ENCODE measurements at places on chromosomes 12 and 14. TPM values are rescaled to one million over a fixed set of nuclear protein-coding genes. Genes with fewer than 3 reads are reported as not detected.

ENTPD5 gene
- 12.5 TPM for polyA plus RNA-seq

FOXM1 gene
- 15.4 TPM for polyA plus RNA-seq

JKAMP gene
- 89.2 TPM for polyA plus RNA-seq

GSC gene
- polyA plus RNA-seq, result 1.3 TPM

ASB2 gene
- 0.06 TPM for polyA plus RNA-seq

TSPAN19 gene
- polyA plus RNA-seq, result 0.23 TPM

DNA sequence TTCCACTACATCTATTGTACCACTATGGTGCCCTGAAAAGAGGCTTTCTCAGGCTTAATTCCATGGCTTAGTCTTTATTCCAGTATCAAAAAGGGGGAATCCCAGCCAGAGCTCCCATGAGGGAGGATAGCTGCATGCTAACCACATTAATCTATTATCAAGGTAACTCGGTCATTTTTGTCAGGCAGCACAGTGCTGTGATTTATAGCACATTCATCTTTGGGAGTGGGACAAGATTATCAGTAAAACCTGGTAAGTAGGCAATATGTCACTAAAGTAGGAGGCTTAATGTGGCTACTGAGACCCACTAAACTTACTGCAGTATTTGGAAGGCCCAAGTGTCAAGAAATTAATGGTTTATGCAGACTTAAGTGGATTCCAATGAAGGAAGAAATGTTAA lies 58.9 kb downstream of the DAD1 start:
- DNase-seq, result no peak

DNA sequence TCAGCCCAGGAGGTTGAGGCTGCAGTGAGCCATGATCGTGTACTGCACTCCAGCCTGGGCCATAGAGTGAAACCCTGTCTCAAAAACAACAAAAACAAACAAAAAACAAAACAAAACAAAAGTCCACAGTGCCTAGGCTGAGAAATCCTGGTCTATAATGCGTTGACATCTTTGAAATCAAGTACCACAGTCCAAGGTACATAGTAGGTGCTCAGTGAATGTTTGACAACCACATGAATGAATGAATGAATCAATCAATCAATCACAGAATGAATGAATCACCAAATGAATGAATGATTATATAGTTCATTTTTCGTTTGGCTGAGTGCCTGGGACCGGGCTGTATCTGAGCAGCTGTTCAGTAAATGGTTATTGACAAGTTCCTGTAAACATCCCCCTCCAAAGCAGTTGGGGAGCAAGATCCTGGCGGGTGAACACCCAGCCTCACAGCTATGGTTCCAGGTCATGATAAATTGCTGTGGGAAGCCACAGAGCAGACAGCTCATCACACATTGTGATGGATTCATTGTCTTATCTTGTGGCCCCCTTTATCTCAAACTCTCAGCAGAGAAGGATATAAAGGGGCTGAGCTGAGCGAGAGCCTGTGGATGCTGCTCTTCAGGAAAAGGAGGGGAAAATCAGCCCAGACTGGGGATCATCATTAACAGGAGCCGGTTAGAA lies 30.4 kb upstream of the IFT81 start:
- no peak for DNase-seq

DNA sequence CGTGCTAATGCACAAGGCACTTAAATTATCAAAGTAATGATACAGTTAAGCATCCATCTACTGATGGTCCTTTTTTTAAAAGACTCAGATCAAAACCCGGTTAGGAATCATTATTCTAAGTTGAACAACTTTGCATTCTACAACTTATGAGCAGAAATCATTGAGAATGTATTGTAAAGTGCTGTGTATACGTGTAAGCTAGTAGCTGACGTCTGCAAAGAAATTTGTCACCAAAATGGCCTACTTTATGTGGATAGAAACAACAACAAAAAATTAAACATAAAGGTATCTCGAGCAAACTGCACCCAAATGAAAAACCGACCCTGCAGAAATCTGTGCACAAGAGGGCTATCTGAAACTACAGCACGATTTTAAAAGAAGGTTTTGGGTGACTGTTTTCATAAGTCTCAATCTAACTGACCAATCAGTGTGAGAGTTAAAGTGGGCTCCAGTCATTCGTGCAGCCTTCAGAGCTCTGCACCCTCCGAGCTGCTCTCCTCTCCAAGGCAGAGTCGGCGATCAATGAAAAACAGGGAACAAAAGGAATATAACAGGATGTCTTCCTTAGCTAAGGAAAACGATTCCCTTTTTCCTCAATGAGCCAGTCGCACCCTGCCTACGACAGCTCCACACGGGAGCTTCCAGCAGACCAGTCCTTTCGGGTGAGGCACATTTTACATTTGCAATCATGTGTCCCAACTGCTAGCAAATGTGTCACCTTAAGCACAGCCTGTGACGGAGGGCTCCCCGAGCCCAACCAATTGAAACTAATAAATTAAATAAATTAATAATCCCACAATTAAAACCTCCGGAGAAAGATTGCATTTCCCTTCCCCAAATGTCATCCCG lies 200.7 kb upstream of the FOXN3 start:
- peak; percentile 76 for DNase-seq

DNA sequence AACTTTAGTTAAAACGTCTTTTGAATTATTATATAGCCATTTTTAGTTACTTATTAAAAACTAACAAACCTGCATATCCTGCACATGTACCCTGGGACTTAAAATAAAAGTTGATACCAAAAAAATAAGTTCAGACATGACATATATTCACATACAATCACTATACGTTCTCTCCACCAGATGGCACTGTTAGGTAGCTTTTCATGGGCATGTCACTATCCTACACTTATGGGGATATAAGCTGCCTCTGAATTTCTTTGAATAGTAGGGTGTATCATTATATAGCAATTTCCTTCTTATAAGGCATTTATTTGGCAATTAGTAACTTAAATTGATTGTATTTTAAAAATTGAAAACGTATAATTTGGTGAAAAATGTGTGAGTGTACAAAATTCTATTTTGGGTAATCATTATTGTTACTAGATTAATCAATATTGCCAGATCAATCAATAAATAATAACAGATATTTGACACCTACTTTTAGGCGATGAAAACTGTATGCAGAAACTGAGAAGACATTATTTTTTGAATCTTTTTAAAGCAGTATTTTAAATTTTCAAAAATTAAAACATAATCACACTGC lies 31.8 kb upstream of the OR10A7 start:
- peak; percentile 63 for DNase-seq

DNA sequence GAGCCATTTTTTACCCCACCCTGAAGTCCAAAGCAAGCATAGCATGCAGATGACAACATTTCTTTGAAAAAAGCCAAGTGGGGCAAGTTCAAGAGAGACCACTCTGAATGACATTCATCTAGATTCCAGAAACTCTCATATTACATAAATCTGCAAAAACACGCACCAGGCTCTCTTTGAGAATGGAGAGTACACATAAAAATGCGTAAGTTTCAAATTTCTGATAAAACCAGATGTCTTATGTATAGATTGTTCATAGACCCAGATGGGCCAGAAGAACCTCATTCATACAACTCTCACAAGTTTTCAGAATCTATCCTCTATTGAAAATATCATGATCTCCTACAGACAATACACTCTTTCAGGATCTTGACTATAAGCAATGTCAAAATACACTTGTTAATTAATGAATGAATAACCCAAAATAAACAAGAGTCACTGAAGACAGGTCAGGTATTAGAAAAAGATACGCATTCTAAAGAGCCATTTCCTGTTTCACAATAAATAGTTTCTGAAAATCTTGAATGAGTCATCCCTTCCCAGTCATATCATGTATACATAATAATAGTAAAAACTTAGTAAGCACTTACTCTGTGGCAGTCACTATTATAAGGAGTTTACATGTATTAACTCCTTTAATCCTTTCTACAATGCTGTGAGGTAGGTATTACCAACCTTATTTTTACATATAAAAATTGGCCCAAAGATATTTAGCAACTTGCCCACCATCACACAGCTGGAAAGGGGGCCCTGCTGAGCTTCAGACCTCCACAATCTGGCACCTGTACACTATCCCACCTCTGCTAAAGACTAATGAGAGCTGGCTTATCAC lies 72.0 kb downstream of the PPP2R5E start:
- DNase-seq, result peak; percentile 84
